ENCODE measurements at places on chromosomes 7 and 10.

GRCh38 chr7:80858141-80858903 lies 60.5 kb downstream of the SEMA3C start:
- no peak for DNase-seq

GRCh38 chr10:59997827-59998525 lies 91.6 kb upstream of the CCDC6 start:
- DNase-seq: no peak

- DNase-seq: no peak
These were observed 250.0 kb downstream of the KLF6 start for GRCh38 chr10:3535001-3535400.

DNA sequence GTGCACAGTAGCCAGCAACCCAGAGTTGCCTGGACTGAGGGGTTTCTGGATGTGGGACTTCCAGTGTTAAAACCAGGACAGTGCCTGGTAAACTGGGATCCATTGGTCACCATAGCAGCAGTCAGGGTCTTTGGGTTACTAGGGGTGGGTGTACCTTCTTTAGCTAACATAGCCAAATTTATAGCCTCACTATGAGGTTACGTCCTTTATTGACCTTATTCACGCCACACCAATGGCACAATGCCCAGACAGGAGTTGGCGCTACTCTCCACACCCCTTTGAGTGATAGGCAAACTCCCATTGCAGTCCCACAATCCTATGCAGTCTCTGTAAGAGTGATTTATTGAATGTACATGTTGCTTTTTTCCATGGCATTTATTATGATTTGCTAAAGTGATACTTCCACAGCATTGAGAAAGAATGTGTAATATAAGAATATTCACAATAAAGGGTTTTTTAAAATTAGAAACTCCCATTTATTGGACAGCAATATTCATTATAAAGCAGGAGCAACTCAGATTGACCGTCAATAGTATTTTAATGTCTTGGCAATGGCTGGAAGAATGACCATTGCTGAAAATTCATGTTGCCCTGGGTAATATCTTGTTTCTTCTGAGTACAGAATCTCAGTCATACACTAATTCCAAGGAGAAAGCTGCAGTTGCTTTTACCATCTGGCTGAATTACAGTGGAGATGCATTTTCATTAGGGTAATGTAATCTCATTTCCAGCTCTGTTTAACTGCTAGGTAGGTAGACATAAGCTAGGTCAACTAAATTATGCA lies 26.1 kb downstream of the IFIT5 start:
- DNase-seq: no peak

DNA sequence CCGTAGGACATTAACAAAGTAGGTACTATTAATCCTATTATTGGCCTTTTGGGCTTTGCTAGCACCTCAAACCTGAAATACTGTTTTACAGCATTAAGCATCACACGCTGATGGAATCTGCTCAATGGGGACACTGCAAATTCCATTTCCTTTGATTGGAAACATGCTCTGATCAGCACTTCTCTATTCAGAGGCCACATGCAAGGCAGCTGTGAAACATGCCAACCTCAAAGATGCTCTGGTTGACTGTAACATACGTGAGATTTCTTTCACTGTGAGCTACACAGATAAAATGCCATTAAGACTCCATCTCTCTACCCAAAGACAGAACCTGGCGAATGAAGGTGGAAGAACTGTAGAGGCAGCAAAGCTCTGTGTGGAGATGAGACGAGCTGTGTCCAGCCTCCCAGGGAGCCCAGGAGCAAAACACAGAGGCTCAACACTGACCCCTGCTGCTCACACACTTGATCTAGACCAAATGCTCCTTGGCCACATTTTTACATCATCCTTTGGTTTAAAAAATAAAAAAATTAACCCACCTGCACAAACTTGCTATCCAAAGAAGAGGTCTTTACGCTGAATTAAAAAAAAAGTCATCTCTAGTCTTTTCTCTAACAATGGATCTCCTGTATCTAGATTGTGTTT lies 8.0 kb downstream of the RSU1 start:
- DNase-seq: no peak

DNA sequence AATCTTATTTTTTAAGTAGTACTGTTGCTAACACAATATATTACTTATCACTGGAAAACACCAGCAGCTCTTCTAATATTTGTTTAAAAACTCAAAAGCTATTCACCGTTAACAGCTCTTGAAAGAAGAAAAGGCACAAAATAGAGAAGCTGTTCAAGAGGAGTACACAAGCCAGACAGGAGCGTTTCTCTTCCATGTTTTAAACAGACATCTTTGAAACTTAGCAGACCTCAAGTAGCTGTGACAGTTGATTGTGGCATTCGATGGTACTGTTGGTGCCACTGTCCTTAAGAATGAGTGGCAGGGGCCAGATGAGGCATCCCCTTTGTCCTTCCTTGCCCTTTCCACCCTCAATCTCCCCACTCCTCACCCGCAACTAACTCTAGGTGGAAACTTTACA lies 81.6 kb upstream of the PRR15 start:
- DNase-seq: no peak

DNA sequence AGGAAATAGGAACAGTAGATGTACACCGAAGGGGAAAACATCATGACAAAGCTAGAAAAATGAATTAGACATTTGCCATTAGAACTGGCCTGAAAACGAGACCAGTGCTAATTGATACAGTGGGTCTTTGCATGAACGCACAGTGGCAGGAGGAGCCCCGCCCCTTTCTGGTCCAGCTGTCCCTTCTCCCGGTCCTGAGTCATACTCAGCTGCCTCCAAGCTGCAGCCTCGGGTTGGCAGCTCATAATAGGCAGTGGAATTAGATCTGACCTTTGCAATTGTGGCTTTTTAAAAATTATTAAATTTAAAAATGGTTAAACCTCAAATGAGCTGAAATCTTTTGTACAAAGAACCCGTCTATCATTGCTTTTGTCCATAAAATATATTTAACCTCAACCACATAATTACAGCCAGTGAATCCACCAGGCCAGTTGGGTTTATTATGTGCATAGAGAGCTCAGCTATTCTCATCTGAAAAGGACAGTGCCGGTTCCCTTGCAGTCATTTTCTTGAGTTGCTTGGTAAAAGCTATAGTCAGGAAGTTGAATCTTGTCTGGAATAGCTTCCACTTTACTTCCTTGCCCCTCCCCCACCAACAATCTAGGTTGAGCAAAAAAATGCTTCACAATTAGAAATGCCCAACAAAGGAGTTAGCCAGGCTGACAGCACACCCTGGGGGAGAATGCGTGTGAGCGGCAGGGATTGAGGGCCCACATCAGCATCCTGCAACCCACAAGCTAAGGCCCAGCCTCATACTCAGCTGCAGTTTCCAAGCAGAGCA lies 147.1 kb downstream of the BUB3 start:
- DNase-seq: no peak

DNA sequence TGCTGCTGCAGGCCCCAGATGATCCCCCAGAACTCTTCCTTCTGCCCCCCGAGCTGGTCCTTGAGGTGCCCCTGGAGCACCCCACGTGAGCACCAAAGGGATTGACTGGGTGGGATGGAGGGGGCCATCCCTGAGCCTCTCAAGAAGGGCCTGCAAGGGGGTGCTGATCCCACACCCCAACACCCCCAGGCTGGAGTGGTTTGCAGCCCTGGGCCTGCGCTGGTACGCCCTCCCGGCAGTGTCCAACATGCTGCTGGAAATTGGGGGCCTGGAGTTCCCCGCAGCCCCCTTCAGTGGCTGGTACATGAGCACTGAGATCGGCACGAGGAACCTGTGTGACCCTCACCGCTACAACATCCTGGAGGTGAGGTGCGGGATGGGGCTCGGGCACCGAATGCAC lies 8.2 kb downstream of the NOS3 start:
- no peak for DNase-seq

DNA sequence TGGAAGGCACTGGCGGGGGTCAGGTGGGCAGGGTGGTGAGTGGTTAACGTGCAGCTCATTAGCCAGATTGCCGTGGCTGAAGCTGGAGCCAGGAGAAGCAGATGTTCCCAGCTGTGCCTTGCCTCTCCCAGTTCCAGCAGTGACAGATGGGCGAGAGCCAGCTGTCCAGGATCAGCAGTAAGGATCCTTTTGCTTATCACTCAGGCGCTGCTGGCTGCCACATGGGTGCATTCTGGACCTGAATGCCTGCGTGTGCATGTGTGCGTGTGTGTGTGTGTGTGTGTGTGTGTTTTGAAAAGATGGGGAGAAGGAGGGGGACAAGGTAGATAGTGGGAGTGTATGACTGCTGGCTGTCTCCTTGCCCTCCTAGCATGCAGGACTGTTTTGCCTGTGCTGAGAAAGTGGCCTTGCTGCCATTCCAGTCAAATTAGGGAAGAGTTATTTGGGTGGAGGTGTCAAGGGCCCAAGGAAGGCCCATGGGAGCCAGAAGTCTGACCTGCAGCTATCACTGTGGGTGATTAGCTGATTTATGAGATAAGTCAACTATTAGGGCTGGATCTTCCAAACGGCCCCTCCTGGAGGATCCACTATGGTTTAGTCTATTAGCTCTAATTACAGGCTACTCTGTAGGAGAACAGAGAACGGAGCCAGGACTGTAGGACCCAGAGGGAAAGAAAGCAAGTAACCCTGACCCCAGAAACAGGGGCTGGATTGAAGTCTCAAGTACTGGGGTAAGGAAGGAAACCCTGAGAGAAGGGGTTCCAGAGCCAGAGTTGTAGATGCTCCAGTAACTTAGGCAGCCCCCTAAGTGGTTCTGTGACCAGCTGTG lies 3.3 kb downstream of the EPHA1 start:
- DNase-seq: no peak

GRCh38 chr7:92680442-92680841 lies 90.3 kb upstream of the FAM133B start:
- no peak for DNase-seq

- DNase-seq: no peak
These were observed 778.8 kb downstream of the LRMDA start for GRCh38 chr10:76210211-76210610.

- DNase-seq: no peak
These were observed 57.2 kb downstream of the FAM171A1 start for GRCh38 chr10:15313843-15314242.

DNA sequence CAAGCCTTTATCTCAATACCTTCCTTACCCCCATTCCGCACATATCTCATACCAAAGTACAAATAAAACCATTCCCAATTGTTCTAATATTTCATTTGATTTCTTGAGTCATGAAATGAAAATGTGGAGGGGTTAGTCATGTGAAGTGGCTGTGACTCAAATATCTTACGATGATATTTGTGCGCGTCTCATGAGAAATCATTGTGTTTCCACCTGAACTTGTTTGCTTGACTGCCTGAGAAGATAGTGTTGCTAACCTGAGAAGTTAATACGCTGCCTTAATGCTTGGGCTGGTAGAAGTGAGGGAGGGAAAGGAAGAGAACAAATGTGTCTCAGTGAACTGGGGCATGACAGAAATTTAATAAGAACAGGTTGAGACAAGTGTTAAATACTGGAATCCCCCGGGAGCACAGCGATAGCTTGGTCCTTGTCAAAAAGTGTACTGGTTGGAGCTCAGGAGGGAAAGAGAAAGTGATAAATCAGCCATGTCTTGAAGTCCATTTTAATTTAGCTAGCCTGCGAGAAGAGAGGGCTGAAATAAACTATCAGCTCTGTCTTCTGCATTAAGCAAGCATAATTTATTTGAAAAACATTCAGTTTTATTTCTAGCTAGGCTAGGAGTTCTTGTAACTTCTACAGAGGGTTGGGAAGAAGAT lies 7.2 kb upstream of the EPHA1 start:
- DNase-seq: no peak

GRCh38 chr7:138164804-138165203 lies 88.5 kb downstream of the AKR1D1 start:
- no peak for DNase-seq

GRCh38 chr7:128812514-128813168 lies 17.6 kb upstream of the FLNC start:
- DNase-seq: no peak

All from cortex of kidney (tissue), 1 donor.